ENCODE measurements at places on chromosomes 2 and 18.

DNA sequence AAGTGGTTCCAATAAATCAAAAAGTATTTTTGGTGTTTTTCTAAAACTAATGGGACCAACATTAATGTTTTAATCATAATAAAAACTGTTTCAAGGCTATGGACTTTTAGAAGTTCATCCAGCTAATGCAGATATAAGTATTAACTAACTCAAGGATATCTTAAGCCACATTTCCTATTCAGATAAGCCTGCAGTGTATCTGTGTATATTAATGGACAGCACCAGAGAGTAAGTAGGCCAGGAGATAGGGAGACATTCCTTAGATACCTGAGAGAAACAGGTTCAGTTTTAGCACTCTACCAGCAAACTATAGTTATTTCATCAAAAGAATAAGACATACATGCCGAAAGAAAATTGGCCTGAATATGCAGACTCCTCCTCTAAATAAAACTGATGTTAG lies 27.3 kb downstream of the PREPL start:
- no peak for DNase-seq

- DNase-seq = no peak
Observed at GRCh38 chr2:227876300-227876801, 4.9 kb downstream of the DAW1 start.

DNA sequence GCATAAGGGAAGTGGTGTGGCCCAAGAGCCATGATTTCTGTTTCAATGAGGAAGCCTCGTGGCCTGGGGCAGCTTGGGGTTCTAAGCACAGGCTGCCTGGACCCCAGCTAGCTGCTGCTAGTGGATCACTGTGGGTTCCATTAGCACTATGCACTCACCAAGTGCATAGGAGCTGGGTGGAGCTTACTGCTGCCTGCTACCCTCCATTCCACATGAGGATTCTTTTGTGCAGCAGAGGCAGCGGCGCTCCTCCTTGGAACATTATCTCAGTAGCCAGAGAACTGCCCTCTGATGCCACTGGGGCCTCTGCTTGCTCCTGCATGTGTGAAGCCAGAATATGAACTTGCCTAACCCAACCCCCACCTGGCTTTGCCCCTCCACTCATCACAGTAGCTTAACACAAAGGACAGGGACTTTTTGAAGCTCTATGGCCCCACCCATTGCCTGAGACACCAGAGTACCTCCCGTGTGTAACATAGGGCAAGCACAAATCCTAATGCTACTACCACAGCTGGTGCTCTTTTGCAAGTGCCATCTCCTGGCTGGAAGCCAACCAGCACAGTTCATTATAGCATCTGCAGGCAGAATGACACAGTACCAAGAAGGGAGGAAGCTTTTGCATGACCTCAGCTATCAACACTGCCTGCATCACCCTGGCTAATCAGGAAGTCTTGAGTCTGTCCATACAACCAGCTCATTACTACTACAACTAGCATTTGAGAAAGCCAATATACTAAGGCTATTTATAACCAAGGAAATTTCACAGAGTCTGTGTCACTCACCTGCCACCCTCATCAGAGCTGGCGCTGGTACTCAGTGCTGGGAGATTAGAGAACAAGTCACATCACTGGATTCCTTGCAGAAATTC lies 297.0 kb upstream of the GULP1 start:
- no peak for DNase-seq

DNA sequence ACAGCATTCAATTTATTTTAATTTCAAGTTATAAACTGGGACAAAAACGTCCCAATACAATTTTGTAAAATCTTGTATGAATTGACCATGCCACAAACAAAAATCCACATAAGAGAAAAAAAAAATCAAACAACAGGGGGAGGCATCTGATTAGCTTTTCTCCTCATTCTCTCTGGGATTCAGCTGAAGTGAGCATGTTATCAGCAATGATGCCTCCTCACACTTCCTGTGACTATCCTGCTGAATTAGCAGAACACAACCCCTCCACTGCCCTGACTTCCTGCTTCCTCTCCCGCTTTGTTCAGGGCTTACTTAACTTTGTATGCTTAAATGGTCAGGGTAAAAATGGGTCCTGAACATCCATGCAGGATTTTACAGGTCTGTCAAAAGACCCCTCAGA lies 132.2 kb upstream of the ITGB6 start:
- DNase-seq = no peak

- DNase-seq = no peak
Observed at GRCh38 chr18:32877371-32877770, 104.5 kb upstream of the KLHL14 start.

- no peak for DNase-seq
Observed at GRCh38 chr2:137872577-137872976, 91.7 kb upstream of the HNMT start.

DNA sequence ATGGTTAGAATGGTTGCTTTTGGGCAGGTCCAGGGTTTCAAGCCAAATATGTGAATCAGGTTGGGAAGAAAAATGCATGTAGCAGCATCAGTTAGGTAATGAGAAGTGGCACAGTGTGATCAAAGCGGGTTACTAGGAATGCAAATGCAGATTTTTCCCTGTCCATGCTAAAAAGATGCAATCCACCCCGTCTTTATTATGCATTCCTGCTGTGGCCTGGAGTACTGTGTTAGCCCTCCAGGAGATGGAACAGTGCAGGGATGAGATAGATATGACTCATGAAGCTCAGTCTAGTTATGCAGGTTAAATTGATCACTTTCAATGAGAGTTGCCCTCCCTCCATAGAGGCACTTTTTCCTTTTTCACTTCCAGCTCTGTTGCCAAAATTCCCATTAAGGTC lies 283.8 kb downstream of the CTNNA2 start:
- no peak for DNase-seq

GRCh38 chr2:179340678-179341077 lies 76.0 kb upstream of the SESTD1 start:
- DNase-seq = no peak

GRCh38 chr2:10507106-10507505 lies 59.0 kb upstream of the ODC1 start:
- DNase-seq = no peak

DNA sequence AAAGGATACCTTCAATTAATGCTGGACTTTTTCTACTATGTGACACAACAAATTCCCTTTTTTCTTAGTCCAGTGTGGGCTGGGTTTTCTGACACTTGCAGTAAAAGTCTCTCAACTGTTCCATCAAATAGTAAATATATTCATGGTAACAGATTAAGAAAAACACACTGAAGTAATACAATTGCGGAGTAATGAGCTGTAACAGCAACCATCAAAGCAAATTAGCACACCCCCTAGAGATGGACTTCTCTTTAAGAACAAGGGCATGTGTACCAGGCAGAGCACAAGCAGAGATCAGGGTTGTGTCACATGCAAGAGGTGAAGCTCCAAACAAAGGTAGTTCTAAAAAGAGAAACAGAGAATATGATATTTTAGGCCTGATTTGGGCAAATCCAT lies 72.7 kb upstream of the CHRNA1 start:
- DNase-seq = no peak

GRCh38 chr2:234674781-234675201 lies 177.9 kb upstream of the ARL4C start:
- DNase-seq = no peak

- no peak for DNase-seq
Observed at GRCh38 chr18:11147371-11147951, 1.9 kb downstream of the PIEZO2 start.

- no peak for DNase-seq
Observed at GRCh38 chr2:28423856-28424605, 31.4 kb downstream of the FOSL2 start.

GRCh38 chr2:196591621-196592022 lies 47.9 kb upstream of the CCDC150 start:
- no peak for DNase-seq

GRCh38 chr2:239383036-239383758 lies 17.6 kb downstream of the HDAC4 start:
- no peak for DNase-seq

GRCh38 chr2:169349535-169349934 lies 12.8 kb downstream of the LRP2 start:
- no peak for DNase-seq

- DNase-seq = no peak
Observed at GRCh38 chr2:152462120-152462519, 127.1 kb downstream of the FMNL2 start.

- DNase-seq = no peak
Observed at GRCh38 chr2:20488201-20488641, 41.3 kb downstream of the RHOB start.

DNA sequence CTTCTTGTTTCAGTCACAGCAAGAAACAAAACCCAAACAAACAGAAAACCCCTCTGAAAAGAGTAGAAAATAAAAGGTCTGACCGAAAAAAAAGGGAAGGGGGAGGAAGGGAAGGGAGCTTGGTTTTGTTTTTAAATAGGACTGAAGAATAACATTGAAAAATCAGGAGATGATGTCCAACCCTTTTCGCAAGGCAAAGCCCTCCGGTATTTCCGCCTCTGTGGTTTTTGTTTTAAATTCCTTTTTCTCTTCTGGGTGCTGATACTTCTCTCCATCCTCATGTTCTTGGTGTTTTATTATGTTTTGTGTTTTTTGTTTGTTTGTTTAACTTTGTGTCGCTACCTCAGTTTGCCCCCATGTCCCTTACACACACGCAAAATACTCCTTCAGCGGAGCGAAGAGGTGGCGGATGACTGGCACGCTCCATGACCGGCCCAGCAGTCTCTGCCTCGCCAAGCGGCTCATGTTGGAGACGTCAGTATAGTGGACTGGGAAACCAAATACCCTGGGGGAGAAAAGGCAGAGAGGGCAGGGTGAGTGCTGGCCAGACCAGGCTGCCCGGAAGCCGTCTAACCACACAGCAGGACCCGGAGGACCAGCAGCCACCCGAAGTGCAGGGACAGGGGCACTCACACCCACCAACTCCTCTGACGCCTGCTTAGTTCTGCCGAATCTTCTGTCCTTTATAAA lies 65.7 kb upstream of the POMC start:
- DNase-seq = no peak

DNA sequence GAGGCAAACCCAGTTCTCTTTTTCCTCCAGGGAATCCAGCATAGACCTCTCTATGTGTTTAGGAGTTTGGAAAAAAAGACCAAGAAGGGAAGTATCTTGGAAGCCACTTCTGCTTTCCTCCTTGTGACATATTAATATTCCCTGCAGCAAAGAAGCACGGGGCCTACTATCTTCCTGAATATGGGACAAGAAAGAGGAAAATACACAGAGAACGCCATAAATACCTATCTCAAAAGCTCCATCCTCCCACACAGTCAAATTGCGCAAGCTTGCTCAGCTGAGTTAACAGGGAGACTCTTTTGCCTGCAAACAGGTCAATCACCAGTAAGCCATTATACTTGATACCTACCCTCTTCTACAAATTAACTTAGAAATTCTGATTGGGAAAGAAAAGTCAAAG lies 16.7 kb upstream of the RAPH1 start:
- DNase-seq = no peak

- no peak for DNase-seq
Observed at GRCh38 chr2:181850936-181851560, 40.5 kb upstream of the ITPRID2 start.

GRCh38 chr2:203909974-203910373 lies 26.6 kb upstream of the ICOS start:
- DNase-seq = no peak

DNA sequence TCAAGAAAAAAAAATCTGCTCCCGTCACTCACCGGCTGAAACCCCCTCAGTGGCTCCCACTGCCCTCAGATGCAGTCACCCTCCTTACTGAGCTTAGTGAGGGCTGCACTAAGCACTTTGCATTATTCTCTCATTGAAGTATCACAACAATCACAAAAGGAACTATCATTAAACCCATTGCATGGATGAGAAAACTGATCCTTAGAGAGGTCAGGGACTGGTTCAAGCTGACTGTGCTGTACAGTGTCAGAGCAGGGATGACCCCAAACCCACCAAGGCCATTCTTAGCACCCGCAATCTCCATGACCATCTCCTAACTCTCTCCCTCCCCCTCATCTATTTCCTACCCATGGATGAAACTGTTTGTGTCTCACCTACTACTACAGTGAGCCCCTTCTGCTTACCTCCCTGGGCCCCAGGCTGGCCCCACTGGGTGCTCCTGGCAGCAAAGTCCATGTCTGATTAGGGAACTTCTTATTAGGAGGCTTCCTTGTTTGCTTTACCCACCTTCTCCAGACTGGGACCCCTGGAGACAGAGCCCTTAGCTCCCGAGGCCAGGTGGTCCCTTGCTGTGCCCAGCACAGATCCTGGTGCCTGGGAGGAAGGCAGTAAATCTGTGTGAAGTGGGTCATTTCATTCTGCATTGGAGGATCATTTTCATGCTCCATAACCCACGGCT lies 139.3 kb upstream of the ID2 start:
- DNase-seq = no peak

- DNase-seq = no peak
Observed at GRCh38 chr2:67600946-67601345, 203.8 kb downstream of the ETAA1 start.

- no peak for DNase-seq
Observed at GRCh38 chr18:30280186-30280585, 762.4 kb downstream of the DSC3 start.

- no peak for DNase-seq
Observed at GRCh38 chr18:22456547-22456946, 38.8 kb upstream of the CTAGE1 start.

- no peak for DNase-seq
Observed at GRCh38 chr2:128396946-128397345, 78.3 kb upstream of the HS6ST1 start.

DNA sequence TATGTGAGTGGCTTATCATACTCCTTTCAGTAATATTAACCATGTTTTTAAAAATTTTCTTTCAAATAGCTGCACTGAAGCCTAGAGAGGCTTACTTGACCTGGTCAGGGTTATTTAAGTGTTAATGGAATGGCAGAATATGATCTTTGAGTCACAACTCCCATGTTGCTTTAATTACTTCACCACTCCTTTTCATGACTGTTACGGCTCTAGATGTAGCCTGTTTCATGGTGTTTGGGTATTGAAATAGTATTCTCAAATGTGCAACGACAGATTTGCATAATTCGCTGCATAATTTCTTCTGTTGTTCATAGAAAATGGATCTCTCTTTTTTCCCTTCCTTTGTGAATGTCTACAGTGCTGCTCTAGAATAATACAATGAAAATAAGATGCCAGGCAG lies 51.6 kb upstream of the PLA2R1 start:
- no peak for DNase-seq

All from effector CD4-positive, alpha-beta T cell (primary cell).